Activated CD8-positive, alpha-beta memory T cell treated with anti-CD3 and anti-CD28 coated beads, Interleukin-2, amount 10 ng/mL, durations not matched to agents 7 days and 5 days (primary cell): ENCODE measurements at places on chromosomes 3 and 15.

DNA sequence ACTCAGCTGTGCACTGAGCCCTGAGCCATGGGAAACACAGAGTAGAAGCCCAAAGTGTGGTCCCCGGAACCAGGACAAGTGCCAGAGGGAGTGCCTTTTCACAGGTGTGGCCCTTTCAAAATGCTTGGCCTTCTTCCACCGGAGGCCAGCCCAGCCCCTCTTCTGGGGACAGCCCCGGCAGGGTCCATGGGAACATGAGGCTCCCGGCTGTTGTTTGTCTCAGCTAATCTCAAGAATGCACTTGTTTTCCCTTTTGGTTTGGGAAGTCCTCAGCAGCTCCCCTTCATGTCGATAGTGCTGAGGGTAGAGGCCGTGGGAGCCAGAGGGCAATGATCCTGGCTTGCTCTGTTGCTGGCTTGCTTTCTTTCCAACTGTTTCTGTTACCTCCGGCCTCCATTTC is 91.1 kb upstream of the MRPS22 start:
- no peak for DNase-seq

DNA sequence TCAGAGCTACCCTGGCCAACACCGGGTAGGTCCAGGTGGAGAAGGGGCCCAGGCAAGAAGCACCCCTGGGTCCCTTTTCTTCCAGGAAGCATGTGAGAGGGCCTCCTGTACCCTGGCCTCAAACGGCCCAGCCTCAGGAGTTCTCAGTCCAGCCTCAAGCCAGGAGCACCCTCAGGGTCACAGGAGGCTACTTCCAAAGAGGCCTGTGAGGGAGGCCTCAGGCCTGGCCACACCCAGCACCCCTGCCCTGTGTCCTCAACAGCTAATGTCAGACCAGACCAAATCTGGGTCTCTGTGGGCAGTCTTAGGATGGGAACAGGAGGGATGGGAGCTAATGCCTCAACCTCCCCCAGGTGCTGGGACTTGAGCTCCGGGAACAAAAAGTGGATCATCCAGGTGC is 23.5 kb downstream of the PTH1R start:
- DNase-seq: no peak

GRCh38 chr3:171528102-171528501 is 67.9 kb upstream of the TNIK start:
- DNase-seq: no peak

DNA sequence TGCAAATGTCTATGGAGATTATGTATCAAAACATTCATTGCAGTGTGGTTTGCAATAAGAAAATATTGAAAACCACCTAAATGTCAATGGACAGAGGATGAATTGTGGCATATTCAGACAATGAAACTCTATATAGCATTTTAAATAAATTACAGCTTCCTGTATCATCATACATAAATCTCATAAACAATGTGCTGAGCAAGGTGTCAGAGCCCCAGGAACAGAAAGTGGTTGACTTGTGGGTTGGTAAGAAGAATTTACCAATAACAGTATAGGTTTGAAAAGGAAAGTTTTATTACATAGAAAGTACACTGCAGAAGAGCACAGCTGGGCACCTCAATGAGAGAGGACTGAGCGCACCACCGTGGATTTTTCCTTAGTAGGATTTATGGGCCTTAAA is 75.2 kb downstream of the ZMAT3 start:
- no peak for DNase-seq

DNA sequence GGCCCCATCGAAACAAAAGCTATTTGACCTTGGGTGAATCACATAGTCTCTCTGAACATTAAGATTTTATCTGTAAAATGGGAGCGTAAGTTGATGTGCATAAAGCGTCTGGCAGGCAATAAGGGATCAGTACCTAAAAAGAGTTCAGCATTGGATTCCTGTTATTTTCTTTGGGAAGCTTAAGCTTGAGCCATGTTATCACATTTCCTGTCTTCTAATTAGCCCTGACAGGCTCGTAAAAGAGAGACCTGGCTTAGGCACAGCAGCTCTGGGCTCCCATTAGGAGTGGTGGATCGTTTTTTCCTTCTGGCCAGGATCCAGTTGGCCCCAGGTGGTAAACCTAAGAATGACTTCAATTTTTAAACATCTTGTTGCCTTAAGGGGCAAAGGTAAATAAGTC is 26.0 kb upstream of the CA12 start:
- DNase-seq: no peak

DNA sequence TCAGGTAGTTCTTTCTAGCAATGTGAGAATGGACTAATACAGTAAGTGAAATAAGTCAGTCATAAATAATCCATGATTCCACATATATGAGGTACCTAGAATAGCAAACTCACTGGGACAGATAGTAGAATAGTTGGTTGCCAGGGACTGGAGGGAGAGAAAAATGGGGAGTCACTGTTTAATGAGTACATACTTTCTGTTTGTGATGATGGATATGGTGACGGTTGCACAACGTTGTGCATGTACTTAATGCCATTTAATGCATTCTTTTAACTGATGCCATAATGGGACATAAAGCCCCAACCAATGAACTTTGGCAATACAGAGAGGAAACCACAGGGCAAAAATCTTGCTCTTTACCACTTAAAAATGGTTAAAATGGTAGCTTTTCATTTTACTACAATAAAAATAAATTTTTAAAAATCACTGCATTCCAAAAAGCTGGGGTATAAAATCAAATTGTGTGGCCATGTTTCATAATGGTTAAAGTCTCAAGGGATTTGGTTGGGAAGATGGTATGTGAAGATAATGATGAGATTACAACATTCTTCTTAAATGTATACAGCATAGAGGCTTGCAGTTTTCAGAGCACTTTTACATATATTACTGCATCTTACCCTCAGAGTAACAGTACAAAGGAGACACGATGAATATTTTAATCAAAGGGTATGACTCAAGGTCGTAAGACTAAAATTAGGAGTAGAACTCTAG is 45.2 kb downstream of the ADAM10 start:
- no peak for DNase-seq

- DNase-seq: no peak
Measured at GRCh38 chr15:41484937-41485625, 8.6 kb upstream of the ITPKA start.

- no peak for DNase-seq
Measured at GRCh38 chr3:69320871-69321271, 65.0 kb downstream of the FRMD4B start.

DNA sequence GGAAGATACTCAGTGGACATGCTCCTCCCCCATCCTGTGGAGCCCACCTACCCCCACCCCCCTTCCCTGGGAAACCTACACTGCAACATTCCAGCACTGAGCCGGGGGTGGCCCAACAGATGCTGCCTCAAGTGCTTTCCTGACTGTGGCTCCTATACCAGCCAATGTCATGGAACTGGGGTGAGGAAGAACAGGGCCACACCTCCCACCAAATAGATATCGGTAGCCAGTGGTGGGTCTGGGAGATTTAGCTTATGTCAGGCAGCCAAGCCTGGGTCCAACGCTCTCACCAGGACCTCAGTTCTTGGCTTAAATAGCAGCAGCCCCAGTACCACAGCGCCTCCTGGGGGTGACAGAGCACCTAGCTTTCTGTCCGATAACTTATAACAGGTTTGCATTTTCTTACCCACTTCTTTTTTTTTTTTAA is 30.3 kb downstream of the CDC25A start:
- peak; percentile 61 for DNase-seq

- no peak for DNase-seq
Measured at GRCh38 chr15:86295511-86295910, 215.8 kb downstream of the AGBL1 start.

- DNase-seq: no peak
Measured at GRCh38 chr3:61702453-61702852, 141.1 kb downstream of the PTPRG start.

- DNase-seq: no peak
Measured at GRCh38 chr3:46593979-46594378, 18.3 kb upstream of the FAM240A start.

DNA sequence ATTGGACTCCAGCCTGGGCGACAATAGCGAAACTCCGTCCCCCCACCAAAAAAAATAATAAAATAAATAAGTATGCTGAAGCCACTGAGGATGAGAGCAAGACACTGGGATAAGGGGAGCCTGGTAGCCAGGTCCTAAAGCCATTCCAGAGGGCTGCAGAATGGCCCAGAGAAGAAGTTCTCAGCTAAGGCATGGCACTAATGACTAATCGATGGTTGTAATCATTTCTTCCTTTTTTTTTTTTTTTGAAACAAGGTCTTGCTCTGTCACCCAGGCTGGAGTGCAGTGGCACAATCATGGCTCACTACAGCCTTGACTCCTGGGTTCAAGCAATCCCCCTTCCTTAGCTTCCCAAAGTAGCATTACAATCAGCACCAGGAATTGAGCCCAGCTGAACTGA is 25.6 kb upstream of the ZNF774 start:
- no peak for DNase-seq

DNA sequence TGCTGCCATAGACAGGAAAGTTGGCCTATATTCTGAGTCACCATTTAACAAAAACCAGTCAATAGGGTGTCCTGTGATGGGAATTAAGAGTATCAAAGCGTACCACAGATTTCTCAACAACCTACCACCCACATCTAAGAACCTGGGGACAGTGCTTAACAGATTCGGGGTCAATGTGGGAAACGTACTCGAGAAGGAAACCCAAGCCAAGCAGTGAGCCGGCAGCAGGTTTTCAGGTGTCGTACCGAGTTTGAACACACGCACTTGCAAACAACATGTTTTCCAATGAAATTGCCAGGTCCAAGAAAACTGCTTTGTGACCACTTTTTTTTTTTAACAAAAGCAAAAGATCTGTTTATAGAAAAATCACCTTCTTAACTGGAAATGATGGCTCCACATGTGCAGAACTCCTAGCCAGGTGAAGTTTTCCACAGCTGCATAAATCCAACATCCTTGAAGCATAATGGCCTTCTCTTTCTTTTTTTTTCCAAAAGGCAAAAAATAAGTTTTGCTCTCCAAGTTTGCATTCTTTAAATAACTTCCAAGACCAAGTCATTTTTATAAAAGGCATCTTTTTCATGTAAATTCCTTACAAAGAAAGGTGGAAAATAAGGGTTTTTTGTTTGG is 45.7 kb downstream of the ADAMTS17 start:
- DNase-seq: no peak

GRCh38 chr3:57274845-57275244 is 17.6 kb downstream of the ASB14 start:
- no peak for DNase-seq

DNA sequence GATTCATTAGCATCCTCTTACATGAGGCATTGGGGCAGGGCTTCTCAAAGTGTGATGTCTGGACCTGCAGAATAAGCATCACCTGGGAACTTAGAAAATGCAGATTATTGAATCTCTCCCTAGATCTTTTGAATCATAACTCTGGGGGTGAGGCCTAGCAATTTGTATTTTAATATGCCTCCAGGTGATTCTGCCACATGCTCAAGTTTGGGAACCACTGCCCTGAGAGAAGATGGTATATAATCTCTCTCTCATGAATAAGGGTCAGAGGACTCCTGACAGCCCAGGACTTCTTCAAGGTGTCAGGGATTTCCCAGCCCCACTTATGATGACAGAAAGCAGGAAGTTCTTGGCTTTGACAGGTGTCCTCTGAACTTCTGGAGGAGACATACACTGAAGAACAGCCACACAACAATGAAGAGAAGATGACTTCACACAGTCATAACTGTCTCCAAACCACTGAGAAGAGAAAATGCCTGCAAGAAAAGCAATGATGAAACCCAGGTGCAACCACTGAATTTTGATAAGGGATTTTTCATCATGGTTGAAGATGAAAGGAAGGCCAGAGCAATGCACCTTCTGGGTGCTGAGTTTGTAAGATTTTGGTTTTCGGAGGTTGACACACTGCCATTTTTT is 211.9 kb upstream of the MRPL3 start:
- no peak for DNase-seq

GRCh38 chr15:80817901-80818300 is 38.7 kb downstream of the CEMIP start:
- DNase-seq: no peak

DNA sequence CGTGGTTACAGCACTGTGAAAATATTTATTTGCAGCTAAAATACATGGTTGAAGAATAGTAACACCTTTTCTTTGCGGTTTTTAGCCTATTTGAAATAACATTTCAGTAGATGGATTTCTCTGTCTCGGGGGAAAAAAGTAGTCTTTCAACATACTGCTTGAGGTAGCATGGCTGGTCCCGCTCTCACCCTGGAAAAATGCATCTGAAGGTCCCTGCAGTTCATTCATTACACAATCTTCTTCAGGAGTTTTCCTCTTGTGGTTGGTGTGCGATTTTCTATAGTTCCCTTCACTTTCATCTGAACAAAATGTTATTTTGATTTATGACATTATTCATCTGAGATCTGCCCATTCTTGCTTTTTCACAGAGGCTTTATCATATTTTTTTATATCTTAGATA is 75.9 kb downstream of the STRIT1 start:
- DNase-seq: no peak

- peak; percentile 66 for DNase-seq
Measured at GRCh38 chr3:67790043-67790442, 135.6 kb upstream of the SUCLG2 start.

GRCh38 chr3:25831578-25831977 is 41.7 kb downstream of the OXSM start:
- no peak for DNase-seq

- no peak for DNase-seq
Measured at GRCh38 chr15:77580996-77581682, 51.6 kb downstream of the LINGO1 start.

GRCh38 chr3:171875923-171876412 is 32.8 kb downstream of the TMEM212 start:
- no peak for DNase-seq

GRCh38 chr3:188518835-188519452 is 365.0 kb downstream of the LPP start:
- no peak for DNase-seq

DNA sequence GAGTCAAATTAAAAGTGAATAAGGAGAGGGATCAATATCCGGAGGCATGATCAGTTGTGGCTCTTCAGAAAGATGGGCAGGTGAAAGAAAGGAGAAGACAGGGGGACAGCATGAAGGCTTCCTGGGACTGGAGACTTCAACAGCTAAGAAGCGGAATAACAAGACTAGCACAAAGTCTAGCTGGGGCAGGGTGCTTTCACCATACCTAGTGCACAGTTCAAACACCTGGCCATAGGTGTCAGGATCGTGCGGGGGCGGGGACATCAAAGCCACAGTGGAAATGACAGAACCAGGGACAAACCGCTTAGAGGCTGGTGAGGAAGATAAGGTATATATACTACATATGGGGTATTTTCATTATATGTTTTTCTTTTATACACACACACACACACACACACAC is 66.2 kb upstream of the FOXP1 start:
- DNase-seq: no peak

DNA sequence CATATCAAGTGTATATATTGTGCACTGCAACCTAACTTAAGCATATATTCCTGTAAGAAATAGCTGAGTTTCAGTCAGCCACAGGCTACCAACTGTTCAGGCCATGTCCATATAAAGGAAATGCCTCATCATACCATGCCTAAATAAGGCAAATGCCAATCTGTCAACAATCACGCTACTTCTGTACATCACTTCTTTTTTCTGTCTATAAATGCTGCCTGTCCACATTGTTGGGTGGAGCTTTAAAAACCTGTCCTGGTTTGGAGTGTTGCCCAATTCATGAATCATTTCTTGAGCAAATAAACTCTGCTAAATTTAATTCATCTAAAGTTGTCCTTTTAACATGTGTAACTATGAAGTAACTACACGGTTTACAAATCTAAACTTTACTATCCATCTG is 1091.9 kb downstream of the NSUN3 start:
- DNase-seq: no peak
